ENCODE measurements at places on chromosomes 4 and X. TPM values are rescaled to one million over a fixed set of nuclear protein-coding genes. Genes with fewer than 3 reads are reported as not detected.

GLRB gene
- 6.6 TPM for total RNA-seq

L1CAM gene
- 35.7 TPM for total RNA-seq

PDE5A gene
- total RNA-seq = 1.2 TPM

GLRA3 gene
- total RNA-seq = not detected

RNF4 gene
- total RNA-seq = 86.7 TPM

SRPK3 gene
- 0.17 TPM for total RNA-seq

SUV39H1 gene
- total RNA-seq = 28.6 TPM

RGN gene
- 0.80 TPM for total RNA-seq

ARHGAP6 gene
- total RNA-seq = 2.0 TPM

EVC2 gene
- total RNA-seq = 9.3 TPM

FIP1L1 gene
- 52.8 TPM for total RNA-seq

MOB1B gene
- total RNA-seq = 8.3 TPM

ASB5 gene
- not detected for total RNA-seq

SLC25A43 gene
- total RNA-seq = 15.0 TPM

TECRL gene
- not detected for total RNA-seq

ALAS2 gene
- not detected for total RNA-seq

PASD1 gene
- not detected for total RNA-seq

RHOXF1 gene
- not detected for total RNA-seq

LRCH2 gene
- total RNA-seq = 0.75 TPM

RNF212 gene
- 3.5 TPM for total RNA-seq

HS3ST1 gene
- total RNA-seq = 2.5 TPM

BBS7 gene
- total RNA-seq = 26.5 TPM

UGT8 gene
- total RNA-seq = 11.6 TPM

RBMXL3 gene
- not detected for total RNA-seq

GLUD2 gene
- 0.72 TPM for total RNA-seq

KLHL4 gene
- total RNA-seq = 0.58 TPM

QRFPR gene
- total RNA-seq = 0.51 TPM

ADH1A gene
- total RNA-seq = not detected

RAB9B gene
- 0.40 TPM for total RNA-seq

MAGEE2 gene
- total RNA-seq = not detected

LDOC1 gene
- 22.3 TPM for total RNA-seq

AFP gene
- 0.22 TPM for total RNA-seq

ERVMER34-1 gene
- total RNA-seq = 6.5 TPM

XG gene
- total RNA-seq = not detected

RBM46 gene
- total RNA-seq = 0.40 TPM

CT45A10 gene
- total RNA-seq = not detected

THAP6 gene
- 7.0 TPM for total RNA-seq

PDE6B gene
- 4.1 TPM for total RNA-seq

AKAP4 gene
- not detected for total RNA-seq

DGAT2L6 gene
- not detected for total RNA-seq

RIBC1 gene
- total RNA-seq = 0.92 TPM
